ENCODE measurements at places on chromosomes 5 and 9.

DNA sequence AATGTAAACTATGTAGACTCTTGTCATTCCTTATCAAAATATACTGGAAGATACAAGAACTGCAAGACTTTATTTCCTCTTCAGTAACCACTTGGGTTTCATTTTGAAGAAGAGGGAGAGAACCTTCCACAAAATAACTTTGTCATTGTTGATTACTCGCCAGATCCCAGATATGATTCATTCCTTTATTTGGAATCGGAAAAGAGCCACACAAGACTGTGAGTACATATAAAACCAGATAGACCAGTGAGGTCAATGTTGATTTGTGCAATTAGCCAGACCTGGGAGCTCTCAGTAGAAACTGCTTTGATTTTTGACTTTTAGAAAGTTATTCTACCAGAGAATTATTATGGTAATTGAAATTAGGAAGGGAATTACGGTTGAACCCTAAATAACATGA, 146.1 kb downstream of the TMEM167A start:
- peak; percentile 12 for DNase-seq

DNA sequence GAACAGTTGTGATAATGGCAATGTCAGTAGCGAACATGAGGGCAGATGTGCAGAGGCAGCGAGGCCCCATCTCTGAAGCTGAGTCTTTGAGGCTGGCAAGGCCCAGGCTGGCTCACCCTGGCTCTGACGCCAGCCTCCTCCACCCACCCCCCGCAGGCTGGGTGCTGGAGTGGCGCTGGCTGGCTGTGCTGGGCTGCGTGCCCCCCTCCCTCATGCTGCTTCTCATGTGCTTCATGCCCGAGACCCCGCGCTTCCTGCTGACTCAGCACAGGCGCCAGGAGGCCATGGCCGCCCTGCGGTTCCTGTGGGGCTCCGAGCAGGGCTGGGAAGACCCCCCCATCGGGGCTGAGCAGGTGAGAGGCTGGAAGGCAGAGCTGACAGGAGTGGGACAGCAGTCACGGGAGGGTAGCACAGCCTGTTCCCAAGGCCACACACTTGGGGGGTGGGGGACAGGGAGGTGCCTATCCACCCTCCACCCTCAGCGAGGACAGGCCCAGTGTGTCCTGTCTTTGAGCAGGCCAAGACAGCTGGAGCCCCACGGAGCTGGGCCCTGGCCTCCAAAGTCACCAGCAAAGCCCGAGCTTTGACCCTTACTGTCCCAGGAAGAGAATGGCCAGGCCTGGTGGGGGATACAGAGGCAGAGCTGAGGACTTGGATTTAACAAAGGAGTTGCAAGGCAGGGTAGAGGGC, 5.6 kb downstream of the SLC2A8 start:
- DNase-seq, result no peak

DNA sequence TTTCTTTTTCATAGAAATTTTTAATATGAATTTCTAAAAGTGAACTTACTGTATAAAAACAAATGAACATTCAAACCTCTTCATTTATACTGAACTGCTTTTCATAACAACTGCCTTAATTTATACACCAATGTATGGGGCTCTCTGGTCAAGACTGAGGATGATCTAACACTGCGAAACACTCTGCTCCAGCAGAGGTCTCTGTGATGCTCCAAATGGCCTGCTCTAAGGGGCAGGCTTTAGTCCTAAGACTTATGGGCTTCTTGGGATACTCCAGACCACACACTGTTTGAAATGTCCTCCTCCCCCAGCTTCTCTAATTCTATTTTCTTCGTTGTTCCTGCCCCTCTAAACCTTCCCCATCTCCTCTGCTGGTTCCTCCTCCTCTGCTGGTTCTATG, 58.5 kb downstream of the LIFR start:
- peak; percentile 51 for DNase-seq

- no peak for DNase-seq
Observed at GRCh38 chr9:19630760-19631159, 158.1 kb downstream of the SLC24A2 start.

- peak; percentile 79 for DNase-seq
Observed at GRCh38 chr5:160333721-160334120, 21.4 kb upstream of the CCNJL start.

- no peak for DNase-seq
Observed at GRCh38 chr9:95379630-95380029, 62.1 kb upstream of the FANCC start.

Measured in cardiac fibroblast (primary cell).